Neural crest cell (in vitro differentiated cells): ENCODE measurements at places on chromosomes 7 and 10.

DNA sequence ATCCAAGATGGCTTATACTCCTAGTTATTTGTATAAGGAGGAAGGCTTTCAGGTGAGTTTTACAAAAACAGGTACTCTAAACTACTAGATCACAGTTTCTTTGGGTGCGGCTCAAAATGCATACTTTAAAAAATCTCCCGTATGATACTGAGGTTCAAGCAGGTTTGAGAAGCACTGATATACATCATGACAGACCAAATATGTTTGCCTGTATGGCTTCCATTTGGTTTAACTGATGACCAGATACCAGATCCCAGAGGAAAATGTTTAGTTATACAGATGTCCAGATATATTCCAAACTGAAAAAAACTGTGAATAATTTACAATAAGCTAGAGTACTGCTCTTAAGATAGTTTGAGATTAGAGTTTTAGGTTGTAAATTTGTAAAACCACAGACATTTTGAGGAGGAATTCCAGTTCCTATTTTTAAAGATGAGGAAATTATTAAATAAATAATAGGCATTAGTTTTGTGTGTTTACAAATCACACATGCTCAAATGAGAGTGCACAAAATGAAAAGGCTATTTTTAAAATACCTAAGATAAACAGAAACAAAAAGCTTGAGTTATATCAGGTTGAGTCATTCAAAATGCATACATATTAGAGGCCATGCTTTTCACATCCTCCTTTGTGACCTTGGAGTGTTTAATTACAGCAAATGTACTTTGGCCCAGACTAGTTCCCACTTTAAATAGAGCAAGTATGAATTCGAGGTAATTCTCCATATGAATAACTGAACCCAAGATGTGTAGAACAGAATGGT lies 60.5 kb downstream of the SEMA3C start:
- H3K27me3 ChIP-seq, result no peaks in the 10 kb centered on the region
- DNase-seq, result no peak
- peaks cover 14% of the 10 kb centered on the region for H3K4me1 ChIP-seq
- peaks cover 12% of the 10 kb centered on the region for H3K36me3 ChIP-seq
- no peak overlapping the region for H3K4me3 ChIP-seq
- no peak overlapping the region for H3K27ac ChIP-seq

DNA sequence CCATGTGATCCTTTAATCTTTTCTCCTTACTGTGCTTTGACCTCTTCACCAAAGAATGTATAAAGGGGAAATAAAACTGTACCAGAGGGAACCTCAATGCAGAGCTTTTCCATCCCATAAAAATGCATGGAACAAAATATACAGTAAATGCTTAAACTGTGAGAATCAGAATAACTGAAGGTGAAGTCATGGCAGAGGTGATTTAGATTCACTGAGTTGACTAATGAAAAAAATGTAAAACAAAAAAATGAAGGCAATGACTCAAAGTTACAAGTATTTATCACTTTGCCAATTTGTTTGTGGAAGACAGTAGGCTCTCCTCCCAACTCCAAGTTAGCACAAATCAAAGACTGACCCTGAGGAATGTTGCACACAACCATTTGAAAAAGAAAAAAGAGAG lies 1331.6 kb upstream of the SORCS1 start:
- no peaks in the 10 kb centered on the region for H3K4me1 ChIP-seq
- no peak for DNase-seq
- H3K27me3 ChIP-seq, result no peaks in the 10 kb centered on the region

GRCh38 chr7:145169908-145170307 lies 334.1 kb upstream of the TPK1 start:
- no peak for DNase-seq
- H3K27me3 ChIP-seq, result no peaks in the 10 kb centered on the region
- H3K36me3 ChIP-seq, result no peaks in the 10 kb centered on the region
- no peak overlapping the region for H3K27ac ChIP-seq
- H3K4me3 ChIP-seq, result no peak overlapping the region

DNA sequence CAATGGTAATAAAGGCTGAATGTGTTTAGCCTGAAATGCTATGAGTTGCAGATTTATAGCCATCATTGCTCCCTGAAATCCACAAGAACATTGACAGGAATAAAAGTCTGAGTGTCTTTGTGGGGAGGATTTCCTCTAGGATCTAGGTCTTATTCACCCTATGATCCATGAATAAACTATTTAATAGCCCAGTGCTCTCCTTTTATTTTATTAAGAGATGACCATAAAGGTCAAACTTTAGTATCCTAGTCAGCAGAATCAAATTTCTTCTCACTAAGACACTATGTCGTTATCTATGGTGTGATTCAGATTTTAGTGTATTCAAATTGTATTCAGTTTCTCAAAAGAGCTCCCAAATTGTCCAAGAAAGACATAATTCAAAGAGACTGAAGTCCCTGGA lies 67.8 kb upstream of the AKR1E2 start:
- H3K36me3 ChIP-seq, result no peaks in the 10 kb centered on the region
- no peaks in the 10 kb centered on the region for H3K4me1 ChIP-seq
- no peak overlapping the region for H3K4me3 ChIP-seq
- H3K27me3 ChIP-seq, result no peaks in the 10 kb centered on the region
- no peak overlapping the region for H3K27ac ChIP-seq
- DNase-seq, result no peak

DNA sequence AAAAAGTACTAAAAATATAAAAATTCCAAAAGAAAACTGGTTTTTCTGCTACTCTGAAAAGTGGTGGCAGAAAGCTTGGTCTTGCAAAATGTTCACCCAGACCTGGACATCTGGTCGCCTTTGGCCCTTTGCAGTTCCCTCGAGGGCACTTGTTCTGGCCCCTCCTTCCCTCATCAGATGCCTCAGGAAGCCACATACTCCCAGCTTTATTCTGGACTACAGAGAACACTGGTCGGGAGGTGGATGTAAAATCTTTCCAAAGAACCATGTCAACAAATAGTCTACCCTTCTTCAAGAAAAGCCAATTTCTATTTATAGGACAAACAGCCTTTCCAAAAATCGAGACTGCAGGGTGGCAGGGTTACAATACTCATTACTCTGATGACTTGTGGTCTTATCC lies 726.1 kb downstream of the TNS3 start:
- no peak overlapping the region for H3K4me3 ChIP-seq
- no peak overlapping the region for H3K27ac ChIP-seq
- H3K36me3 ChIP-seq, result no peaks in the 10 kb centered on the region
- peaks cover 8% of the 10 kb centered on the region for H3K4me1 ChIP-seq
- DNase-seq, result no peak
- H3K27me3 ChIP-seq, result no peaks in the 10 kb centered on the region

- H3K4me1 ChIP-seq, result no peaks in the 10 kb centered on the region
- DNase-seq, result no peak
- H3K36me3 ChIP-seq, result no peaks in the 10 kb centered on the region
These were observed 16.0 kb downstream of the ZFYVE27 start for GRCh38 chr10:97752956-97753355.

DNA sequence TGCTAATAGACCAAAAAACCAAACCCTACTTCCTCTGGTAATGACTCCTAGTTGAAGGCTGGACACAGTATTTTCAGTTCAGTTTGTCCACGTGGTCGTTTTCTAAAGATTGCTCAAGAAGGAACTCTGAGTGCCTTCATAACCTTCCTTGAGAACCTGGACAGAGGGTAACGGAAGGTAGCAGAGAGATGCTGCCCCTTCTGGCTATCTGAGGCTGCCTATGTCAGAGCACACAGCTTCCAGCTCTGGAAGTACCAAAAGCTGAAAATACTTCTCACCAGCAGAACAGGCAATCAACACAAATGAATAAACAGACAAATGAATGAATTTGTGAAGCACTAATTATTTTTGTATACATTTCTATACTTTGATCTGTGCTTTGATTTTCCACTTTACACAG lies 85.2 kb downstream of the AMPH start:
- peaks cover 7% of the 10 kb centered on the region for H3K4me1 ChIP-seq
- no peaks in the 10 kb centered on the region for H3K36me3 ChIP-seq
- no peak overlapping the region for H3K4me3 ChIP-seq
- no peaks in the 10 kb centered on the region for H3K27me3 ChIP-seq
- no peak overlapping the region for H3K27ac ChIP-seq

- H3K36me3 ChIP-seq, result no peaks in the 10 kb centered on the region
- DNase-seq, result no peak
- H3K4me3 ChIP-seq, result no peak overlapping the region
- no peaks in the 10 kb centered on the region for H3K27me3 ChIP-seq
- no peak overlapping the region for H3K27ac ChIP-seq
These were observed 1109.3 kb downstream of the REEP3 start for GRCh38 chr10:64630534-64630933.

GRCh38 chr7:126305671-126306070 lies 947.1 kb downstream of the GRM8 start:
- H3K27ac ChIP-seq, result no peak overlapping the region
- no peaks in the 10 kb centered on the region for H3K36me3 ChIP-seq
- H3K4me1 ChIP-seq, result no peaks in the 10 kb centered on the region
- H3K27me3 ChIP-seq, result no peaks in the 10 kb centered on the region

DNA sequence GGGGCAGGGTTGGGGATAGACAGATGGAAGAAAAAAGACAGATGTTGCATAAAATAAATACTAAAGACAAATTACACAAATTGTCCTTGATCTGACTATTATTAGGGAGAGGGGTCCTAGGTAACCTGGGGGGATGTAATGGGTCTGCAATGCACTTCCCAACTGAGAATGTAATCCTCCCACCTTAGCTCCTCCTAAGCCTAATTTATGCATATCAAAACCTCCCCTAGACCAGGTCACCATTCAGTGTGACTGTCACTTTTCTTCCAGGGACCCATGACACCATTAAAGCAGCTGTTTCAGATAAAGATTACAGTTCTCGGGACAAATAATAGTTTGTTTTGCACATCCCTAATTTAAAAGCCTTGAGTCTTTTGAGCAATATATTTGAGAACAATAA lies 133.9 kb upstream of the FEZF1 start:
- H3K27me3 ChIP-seq, result no peaks in the 10 kb centered on the region
- no peak for DNase-seq
- H3K4me1 ChIP-seq, result peaks cover 39% of the 10 kb centered on the region
- peak overlapping the region; percentile 13 for H3K27ac ChIP-seq
- H3K4me3 ChIP-seq, result peak overlapping the region; percentile 20
- no peaks in the 10 kb centered on the region for H3K36me3 ChIP-seq

GRCh38 chr7:104931181-104931781 lies 82.7 kb upstream of the KMT2E start:
- no peaks in the 10 kb centered on the region for H3K36me3 ChIP-seq
- no peak for DNase-seq

DNA sequence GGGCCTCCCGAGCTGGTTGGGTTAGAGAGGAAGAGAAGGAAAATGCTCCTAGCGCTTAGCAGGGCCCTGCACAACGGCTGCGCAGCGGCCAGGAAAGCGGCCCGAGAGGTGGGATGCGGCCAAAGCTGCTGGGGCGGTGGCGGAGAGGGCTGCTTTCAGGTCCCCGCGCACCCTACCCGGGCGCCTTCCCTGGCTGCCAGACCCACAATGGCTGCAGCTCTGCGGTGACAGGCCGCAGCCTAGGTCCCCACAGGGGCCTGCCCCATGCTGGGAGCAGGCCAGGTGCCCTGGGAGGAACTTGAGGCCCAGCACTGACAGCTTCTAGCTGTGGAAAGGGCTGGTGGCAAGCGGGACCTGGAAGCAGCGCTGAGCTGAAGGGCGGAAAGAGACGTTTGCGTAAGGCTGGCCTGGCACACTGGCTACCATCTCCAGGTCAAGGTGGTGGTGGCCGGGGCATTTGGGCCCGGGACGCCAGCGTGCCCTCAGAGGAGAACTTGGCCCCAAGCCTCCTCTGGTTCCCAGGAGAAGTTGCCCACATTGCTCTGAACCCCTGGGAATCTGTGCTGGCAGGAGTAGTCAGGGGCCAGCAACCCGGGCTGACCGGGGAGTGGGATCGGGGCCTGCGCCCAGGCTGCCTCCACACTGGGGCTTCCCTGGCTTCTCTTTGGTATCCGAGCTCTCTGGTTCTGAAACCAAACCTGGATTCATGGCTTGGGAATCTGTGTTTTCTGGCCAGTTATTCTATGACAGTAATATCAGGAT lies 72.9 kb upstream of the ZNF804B start:
- no peak overlapping the region for H3K27ac ChIP-seq
- H3K4me3 ChIP-seq, result no peak overlapping the region
- no peak for DNase-seq
- no peaks in the 10 kb centered on the region for H3K36me3 ChIP-seq
- no peaks in the 10 kb centered on the region for H3K27me3 ChIP-seq
- no peaks in the 10 kb centered on the region for H3K4me1 ChIP-seq

DNA sequence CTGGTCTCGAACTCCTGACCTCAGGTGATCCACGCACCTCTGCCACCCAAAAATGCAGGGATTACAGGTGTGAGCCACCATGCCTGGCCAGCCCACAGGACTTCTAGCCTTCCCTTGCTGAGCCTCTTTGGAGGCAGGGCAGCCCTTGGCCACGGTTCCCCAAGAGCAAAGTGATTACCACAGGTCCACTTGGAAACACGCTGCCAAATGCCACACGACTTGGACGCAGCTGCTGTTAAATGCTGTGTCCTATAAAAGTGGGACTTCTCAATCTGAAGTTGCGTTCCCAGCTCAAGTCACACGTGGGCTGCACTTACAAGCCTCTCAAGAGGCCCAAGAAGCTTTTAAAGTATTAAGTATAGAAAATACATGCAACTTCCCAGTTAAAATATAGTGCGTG lies 30.1 kb downstream of the CTBP2 start:
- DNase-seq, result no peak
- no peak overlapping the region for H3K4me3 ChIP-seq
- no peaks in the 10 kb centered on the region for H3K27me3 ChIP-seq
- peaks cover 44% of the 10 kb centered on the region for H3K4me1 ChIP-seq
- no peak overlapping the region for H3K27ac ChIP-seq

DNA sequence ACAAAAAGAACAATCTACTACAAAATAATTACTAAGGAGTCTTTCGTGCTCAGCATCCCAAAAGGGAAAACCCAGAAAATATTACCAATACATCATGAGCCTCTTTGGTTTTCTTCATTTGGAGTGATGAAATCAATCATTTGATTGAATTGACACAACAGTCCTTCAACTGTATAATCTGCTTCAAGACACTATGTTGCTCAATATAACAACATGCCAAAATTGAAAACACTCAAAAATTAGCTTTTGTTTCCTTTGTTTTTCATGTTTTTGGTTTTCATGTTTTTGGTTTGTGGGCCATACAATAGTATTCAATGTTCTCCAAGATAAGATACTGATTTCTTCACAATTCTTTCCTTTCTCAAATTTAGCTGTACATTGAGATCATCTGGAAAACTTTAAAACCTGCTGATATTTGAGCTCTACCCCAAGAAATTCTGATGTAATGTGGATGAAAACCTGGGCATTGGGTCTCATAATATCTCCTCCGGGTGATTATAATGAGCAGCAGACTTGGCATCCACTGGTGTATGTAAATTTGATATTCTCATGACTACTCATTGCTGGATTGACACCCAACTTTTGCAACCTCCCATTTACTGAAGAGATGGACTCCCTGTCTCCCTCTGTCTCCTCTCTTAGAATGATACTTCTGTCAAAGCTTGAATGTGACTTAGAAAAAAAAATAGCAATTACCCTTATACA lies 4.6 kb downstream of the SOSTDC1 start:
- no peaks in the 10 kb centered on the region for H3K36me3 ChIP-seq
- H3K27me3 ChIP-seq, result no peaks in the 10 kb centered on the region
- peaks cover 33% of the 10 kb centered on the region for H3K4me1 ChIP-seq
- H3K4me3 ChIP-seq, result no peak overlapping the region
- no peak for DNase-seq

GRCh38 chr7:74674166-74674565 lies 16.6 kb downstream of the GTF2I start:
- H3K4me3 ChIP-seq, result no peak overlapping the region
- H3K4me1 ChIP-seq, result peaks cover 4% of the 10 kb centered on the region
- DNase-seq, result no peak
- H3K27me3 ChIP-seq, result no peaks in the 10 kb centered on the region
- H3K36me3 ChIP-seq, result peaks cover 4% of the 10 kb centered on the region
